ENCODE measurements at places on chromosomes 7 and 10.

DNA sequence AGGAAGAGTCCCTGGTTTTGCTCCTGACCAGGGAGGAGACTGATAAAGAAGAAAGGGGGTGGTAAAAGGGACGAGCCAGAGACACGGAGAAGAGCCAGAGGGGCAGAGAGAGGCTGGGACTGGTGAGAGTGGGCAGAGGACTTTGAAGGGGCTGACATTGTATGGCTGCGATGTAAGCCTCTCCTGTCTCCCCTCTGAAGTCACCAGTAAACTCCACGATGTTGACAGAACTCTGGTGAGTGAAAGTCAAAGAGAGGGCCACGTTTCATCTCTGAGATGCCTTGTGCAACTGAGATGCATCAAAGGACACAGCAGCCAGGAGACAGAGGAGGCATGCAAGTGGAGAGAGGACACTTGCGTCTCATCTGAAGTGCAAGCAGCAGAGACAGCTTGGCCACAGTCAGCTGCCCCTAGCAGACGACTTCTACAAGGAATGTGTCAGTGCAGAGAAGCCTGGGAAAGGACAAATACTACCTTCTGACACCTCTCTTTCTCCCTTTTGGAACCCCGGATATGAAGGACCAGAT is 54.3 kb downstream of the SMKR1 start:
- no peak for DNase-seq

GRCh38 chr7:22137026-22137425 is 191.3 kb upstream of the CDCA7L start:
- no peak for DNase-seq

- DNase-seq = no peak
Measured at GRCh38 chr7:38177621-38178003, 433 bp upstream of the STARD3NL start.

- no peak for DNase-seq
Measured at GRCh38 chr10:1874533-1874932, 137.2 kb upstream of the ADARB2 start.

DNA sequence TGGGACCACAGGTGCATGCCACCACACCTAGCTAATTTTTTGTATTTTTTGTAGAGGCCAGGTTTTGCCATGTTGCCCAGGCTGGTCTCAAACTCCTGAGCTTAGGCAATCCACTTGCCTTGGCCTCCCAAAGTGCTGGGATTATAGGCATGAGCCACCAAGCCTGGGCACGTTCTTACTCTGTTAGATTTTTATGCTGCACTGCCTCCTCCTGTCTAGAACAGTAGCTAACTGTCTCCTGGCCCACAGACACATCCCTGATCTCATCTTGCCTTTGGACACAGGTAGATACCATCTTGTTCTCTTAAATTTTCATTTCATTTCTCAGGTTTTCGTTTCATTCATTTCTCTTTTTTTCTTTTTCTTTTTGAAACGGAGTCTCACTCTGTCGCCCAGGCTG is 41.1 kb downstream of the BLVRA start:
- no peak for DNase-seq

- peak; percentile 69 for DNase-seq
Measured at GRCh38 chr10:4344492-4344994, 481.5 kb upstream of the AKR1E2 start.

- peak; percentile 99 for DNase-seq
Measured at GRCh38 chr7:149028346-149029109, at the start of gene PDIA4. TSS of gene PDIA4 (minus strand) at chr7:149028505. CDS start at chr7:149028408, 97 bp downstream.

DNA sequence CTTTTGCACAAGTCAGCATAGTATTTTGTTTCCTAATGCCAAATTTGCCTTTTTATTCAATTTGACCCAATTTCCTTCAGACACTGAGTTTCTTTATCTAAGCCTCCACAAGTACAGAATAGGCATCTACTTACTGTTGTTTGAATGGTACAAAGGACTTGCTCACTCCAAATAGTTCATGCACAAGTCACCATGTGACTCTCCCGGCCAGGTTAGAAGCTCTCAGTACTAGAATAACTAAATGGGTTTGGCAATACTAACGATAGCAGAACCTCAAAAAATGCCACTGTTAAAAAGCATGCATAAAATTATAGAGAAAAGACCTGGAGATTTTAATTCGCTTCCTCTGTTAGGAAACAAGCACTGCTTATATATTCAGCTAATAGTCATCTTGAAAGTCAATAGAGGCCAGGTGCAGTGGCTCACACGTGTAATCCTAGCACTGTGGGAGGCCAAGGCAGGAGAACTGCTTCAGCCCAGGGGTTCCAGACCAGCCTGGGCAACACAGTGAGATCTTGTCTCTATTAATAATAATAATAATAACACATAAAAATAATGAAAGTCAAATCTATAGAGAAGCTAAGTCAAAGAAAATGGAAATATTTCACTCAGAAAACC is 335.8 kb upstream of the MBL2 start:
- DNase-seq = no peak

DNA sequence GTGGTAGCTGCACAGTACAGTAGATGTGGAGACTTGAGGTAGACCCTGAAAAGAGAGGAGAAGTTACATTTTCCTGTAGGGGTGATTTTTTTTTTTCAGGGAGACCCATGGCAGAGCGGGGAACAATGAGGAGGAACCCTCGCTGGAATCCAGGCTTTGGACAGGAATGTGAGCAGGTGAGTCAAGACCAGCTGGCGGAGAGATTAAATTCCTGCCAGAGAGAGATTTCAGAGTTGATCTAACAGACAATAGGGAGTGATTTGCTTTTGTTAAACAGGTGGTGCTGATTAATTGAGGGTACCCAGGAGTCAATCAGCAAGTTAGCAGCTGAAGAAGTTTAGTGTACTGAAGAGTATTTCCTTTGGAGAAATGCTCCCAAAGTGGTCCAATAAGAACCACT is 41.6 kb upstream of the MINDY3 start:
- no peak for DNase-seq

- DNase-seq = no peak
Measured at GRCh38 chr10:69630651-69631400, 779 bp downstream of the FAM241B start.

- no peak for DNase-seq
Measured at GRCh38 chr10:70186571-70186970, 16.3 kb upstream of the SAR1A start.

- DNase-seq = no peak
Measured at GRCh38 chr7:27124902-27125689, 5.5 kb downstream of the HOXA4 start.

GRCh38 chr10:82206831-82207230 is 331.8 kb downstream of the NRG3 start:
- no peak for DNase-seq

DNA sequence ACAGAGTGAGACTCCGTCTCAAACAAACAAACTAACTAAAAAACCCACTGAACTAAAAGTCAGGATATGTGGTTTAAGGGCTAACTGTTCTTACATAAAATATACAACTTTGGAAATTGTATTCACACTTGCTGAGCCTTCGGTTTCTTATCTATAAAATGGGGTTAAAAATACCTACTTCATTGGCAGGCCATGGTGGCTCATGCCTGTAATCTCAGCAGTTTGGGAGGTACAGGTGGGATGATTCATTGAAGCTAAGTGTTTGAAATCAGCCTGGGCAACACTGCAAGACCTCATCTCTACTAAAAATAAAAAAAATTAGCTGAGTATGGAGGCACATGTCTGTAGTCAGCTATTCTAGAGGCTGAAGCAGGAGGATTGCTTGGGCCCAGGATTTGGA is 115.4 kb upstream of the KLF6 start:
- DNase-seq = no peak

- no peak for DNase-seq
Measured at GRCh38 chr7:106372595-106373318, 88.0 kb upstream of the NAMPT start.

GRCh38 chr7:34842782-34843181 is 184.8 kb downstream of the NPSR1 start:
- no peak for DNase-seq

GRCh38 chr10:77667426-77668324 is 30.1 kb upstream of the KCNMA1 start:
- DNase-seq = no peak

DNA sequence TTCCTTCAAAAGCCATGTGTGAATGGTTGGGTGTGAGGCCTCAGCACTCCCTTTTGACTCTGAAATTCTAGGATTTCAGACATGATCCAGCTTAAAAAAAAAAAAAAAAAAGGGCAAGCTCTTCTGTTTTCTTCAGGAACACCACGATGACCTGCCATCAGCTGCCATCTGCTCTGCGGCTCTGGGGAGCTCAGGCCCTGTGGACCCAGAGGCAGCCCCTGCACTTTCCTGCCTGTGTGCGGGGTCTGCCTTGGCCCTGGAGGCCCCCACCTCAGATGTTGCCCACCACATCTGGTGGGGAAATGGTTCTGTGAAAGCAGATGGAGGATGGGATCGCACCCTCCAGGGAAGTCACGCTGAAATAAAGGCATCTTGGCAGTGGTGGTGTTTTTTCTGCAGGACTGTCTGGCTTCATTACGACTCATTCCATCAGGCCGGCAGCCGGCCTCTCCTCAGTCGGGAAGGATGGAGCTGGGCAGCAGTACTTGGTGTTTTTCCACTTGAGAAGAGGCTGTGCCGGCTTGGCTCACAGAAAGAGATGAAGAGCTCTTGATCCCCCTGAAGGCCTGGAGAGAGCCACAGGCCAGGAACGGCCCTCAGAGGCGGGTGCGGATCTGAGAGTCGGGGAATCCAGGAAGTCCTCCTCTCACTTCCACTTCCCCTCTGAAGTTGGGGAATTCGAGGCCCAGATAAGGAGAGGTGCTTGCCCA is 66.1 kb upstream of the AQP1 start:
- DNase-seq = no peak

DNA sequence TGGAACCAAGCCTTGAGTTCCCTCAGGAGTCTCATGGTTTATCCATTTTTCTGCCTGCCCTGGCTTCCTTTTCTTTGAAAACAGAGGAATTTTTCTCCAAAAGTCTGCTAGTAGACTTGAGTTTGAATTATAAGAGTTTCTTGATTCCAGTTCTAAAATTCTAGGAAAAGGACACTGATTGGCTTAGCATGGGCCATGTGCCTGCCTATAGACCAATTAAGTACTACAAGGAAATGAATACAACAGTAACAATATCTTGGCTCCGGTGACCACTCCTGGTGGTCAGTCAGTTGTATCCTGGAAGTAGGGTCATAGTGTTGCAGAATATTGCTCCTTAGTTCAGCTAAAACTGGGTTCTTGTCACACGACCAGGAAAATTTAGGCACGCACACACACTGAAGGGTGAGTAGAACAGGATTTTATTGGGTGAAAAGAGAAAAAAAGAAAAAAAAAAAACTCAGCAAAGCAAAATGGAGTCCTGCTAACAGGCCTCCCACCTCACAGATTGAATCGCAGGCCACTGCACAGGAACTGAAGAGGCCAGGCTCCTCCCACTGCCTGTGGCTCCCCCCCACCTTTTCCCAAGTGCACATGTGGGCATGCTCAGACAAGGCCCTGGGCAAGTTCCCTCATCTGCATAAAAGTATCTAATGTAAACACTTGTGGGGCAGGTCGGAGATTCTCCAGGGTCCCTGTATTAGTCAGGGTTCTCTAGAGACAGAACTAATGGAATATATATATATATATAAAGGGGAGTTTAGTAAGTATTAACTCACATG is 155.1 kb downstream of the LYZL1 start:
- DNase-seq = peak; percentile 18

DNA sequence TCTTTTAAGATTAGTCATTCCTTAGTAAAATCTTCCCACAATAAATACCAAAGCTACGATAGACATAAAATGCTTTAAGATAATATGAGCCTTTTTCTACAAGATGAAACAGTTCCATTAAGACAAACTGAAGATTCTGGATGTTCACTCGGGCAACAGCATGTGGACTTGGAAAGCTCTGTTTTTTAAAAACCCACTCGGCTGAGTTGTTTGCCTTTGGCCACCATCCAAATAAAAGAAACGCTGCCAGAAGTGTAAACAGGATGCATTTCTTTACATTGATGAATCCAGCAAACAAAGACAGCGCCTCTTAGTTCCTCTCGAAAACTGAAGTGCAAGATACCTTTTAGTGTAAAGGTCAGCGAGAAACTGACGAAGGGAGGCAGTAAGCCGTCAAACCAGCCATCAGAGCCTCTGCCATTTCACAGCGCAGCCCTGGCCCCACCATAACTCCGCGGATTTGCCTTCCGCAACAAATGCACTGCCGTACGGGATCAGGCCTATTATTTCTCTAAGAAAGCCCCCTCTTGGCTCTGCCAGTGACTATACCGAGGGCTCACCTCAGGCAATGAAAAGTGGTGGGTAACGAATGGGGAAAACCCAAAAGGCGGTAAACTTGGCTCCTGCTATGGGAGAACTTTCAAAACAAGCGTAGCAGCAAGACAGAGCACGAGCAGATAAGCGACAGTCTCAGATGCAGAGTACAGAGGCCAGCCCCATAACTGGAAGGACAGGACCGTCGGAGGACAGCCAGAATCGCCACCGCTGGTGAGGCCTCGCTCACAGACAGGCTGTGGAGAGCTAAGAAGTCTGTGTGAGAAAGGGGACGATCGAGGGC is 41.4 kb downstream of the GNA12 start:
- DNase-seq = peak; percentile 74

DNA sequence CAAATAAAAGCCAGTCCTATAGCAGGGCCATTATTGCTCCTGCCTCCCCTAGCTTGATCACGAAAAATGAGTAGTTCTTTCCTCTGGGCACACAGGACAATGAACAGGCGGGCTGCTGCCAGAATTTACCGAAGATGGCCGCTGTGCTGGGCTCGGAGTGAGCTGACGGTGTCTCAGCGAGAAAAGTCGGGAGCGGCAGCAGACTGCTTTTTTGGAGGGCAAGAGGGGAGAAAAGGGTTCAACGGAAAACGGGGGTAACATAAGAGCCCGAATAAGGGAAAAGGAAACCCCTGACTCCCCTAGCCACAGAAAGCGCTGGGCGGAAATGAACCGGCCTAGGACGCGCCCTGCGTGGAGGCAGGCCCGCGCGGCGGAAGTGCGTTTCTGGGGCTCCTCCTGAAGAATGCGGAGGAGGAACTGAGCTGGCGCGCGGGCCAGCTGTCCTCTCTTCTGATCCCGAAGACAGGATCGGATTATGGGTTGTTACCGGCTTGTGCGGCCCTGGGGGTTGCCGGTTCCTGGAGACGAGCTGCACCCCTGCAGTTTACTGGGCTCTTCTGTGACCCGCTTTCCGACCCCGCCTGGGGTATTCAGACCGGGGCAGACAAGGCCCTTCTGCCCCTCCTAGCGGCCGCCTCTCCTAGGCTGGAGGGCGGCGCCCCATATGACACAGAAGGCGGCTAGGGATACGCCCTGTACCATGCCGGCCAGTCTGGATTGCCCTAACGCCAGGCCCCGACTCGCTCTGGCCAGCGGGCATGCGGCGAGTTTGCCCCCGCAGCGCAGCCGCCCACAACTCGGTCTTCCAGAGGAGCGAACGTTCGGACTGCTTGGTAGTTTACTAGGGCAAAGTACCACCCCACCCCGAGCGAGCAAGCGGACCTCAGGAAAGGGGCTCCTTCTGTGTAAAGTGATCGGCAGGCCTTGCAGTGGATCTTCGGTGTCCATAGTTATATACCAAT is 30.1 kb upstream of the KMT2E start:
- peak; percentile 92 for DNase-seq

GRCh38 chr10:29861811-29862505 is 197.4 kb downstream of the JCAD start:
- no peak for DNase-seq

GRCh38 chr10:5515948-5516761 is 8.6 kb upstream of the CALML3 start:
- DNase-seq = no peak

Measured in A549 (cell line).